ENCODE measurements at places on chromosomes 3 and 15.

DNA sequence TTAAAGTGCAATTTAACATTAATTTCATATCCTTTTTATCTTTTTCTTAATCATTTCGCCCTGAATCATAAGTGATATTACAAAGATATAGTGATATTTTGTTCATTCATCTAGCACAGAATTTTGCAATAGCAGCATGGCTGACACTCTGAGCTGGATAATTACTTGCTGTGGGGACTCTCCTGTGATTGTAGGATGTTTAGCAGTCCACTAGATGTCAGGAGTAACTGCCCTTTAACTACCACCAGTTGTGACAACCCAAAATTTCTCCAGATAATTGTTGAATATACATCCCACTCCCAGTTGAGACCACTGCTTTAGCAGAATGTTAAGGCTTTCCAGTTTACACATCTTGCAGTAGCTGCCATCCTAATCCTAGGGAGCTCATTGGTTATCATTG is 196.8 kb upstream of the MBNL1 start:
- peak; percentile 15 for DNase-seq

- no peak for DNase-seq
These were observed 41.2 kb downstream of the PARP15 start for GRCh38 chr3:122618614-122619013.

- DNase-seq = no peak
These were observed 66.5 kb upstream of the SEC61A1 start for GRCh38 chr3:127985655-127986225.

GRCh38 chr15:77503764-77504163 is 83.1 kb downstream of the HMG20A start:
- no peak for DNase-seq

DNA sequence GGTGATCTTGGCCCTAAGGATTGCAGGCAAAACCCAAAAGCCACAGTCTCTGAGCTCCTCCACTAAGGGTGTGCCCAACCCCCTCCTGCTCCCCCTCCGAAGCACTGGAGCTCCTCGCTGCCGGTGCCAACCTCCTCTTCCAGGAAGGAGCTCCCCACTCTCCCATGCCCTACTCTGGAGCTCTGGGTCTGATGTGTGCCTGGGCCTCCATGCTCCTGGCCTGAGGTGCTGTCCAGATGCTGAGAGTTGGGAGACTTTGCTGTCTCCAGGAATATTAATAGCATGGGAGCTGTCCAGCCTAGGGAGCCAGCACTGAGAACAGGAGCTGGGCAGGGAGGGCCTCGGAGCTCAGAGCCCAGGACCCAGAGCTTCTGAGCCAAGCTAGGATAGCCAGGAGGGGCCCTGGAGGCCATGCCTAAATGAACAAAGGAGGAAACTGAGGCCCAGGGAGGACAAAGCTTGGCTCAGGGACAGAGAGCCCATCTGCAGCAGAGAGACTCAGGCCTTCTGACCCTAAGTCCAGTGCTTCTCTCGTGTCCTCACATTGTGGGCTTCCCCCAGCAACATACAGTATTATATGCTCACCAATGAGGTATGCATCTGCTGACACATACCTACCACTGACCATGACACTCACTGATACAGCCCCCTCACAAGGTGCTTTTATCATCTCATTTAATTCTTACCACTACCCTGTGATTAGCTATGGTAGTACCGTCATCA is 36.9 kb upstream of the HERC1 start:
- no peak for DNase-seq

GRCh38 chr3:194399874-194400411 is 877 bp upstream of the GP5 start:
- no peak for DNase-seq

- DNase-seq = no peak
These were observed 403.1 kb upstream of the TPM1 start for GRCh38 chr15:62639432-62639831.

GRCh38 chr15:41494190-41494921 is 682 bp downstream of the ITPKA start:
- DNase-seq = peak; percentile 19

- no peak for DNase-seq
These were observed 41.3 kb upstream of the ICE2 start for GRCh38 chr15:60520013-60520824.

GRCh38 chr3:15769256-15769915 is 28.4 kb downstream of the ANKRD28 start:
- no peak for DNase-seq

GRCh38 chr3:146637871-146638270 is 32.7 kb upstream of the PLSCR5 start:
- no peak for DNase-seq

GRCh38 chr3:153350420-153350819 is 188.4 kb downstream of the RAP2B start:
- DNase-seq = no peak

DNA sequence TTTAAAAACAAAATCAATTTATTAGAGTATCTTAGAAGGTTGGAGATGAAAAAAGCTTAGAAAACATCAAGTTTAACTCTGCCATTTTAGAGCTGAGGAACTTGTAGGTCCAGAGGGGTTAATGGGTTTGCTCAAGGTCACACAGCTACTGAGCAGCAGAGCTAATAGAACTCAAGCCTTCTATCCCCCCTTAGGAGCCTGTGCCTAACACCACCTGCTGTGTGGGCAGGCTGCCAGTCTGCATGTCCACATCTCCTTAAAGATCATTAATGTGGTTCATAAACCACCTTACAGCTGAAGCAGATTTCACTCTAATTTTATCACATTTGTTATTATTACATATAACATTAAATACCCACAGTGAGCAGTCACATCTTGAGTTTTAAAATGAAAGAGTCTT is 14.1 kb upstream of the SLC35G2 start:
- DNase-seq = no peak

GRCh38 chr15:65211482-65211982 is 259 bp upstream of the CILP start:
- DNase-seq = peak; percentile 16

DNA sequence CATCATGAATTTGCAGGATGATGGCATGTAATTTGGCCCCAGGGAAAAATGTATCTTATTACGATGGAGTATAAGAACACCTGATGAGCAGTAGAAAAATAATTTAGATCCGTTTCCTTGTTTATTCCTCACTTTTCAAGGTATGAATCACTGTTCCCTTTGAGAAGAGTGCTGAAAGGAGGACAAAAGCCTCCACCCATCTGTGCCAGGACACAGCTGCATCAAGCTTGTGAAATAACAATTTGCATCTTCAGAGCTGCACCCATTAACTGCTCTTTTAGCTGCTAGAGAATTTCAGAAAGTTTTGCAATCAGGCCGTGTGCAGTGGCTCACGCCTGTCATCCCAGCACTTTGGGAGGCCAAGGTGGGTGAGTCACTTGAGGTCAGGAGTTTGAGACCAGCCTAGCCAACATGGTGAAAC is 9.6 kb downstream of the CLDND1 start:
- DNase-seq = no peak

DNA sequence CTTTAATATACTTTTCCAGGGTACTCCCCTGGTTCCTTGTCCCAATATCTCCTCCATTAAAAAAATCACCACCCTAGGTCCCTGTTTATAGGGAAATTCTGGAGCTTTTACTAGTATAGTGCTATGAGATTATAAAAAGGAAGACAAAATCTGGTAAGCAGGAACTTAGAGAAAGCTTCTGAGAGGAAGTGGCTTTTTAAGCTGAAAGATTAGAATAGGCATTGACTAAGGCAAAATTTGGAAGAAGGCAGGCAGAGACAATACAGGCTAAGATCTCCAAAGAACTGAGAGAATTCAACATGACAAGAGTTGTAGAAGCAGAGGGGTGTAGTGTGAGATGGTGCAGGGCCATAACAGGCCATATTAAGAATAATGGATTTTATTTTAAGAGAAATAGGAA is 25.8 kb downstream of the SGO1 start:
- no peak for DNase-seq

DNA sequence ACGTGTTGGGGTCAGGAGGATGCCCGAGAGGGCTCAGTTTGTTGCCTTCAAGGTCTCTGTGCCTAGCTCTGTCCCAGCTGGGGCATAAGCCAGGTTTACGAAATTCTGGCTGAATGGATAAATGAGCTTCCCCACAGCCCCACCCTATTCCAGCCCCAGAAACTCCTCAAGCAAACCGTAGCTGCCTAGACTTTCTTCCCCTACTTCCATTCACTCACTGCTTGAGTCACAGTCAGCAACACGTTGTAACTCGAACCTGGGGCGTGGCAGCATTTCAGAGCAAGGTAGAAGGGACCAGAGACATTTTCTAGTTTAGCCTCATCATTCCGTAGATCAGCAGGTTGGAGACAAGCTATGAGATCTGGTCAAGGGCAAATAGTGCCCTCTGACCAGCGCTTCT is 24.2 kb downstream of the NMNAT3 start:
- no peak for DNase-seq

DNA sequence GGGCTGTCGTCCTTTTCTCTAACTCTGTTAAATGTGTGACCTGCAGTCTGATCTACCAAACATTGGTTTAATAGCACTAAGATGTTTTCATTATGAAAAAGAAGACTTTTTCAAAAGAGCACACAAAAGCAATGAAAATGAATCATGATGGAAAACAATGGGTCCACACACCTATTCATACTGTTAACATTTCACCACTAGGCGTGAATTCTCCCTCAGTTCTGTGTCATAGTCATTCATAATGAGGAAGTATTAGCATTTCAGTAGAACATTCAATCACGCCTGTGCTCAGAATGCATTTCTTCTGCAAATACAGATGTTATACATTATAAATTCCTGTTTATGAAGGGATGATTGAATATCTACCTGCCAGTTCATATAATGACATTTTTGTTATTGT is 35.9 kb downstream of the EIF4E3 start:
- DNase-seq = no peak

GRCh38 chr15:69675731-69676130 is 223.1 kb downstream of the RPLP1 start:
- no peak for DNase-seq

All from NCI-H1092 treated with DMSO at 0.1 percent for 48 hours (cell line).